ENCODE measurements at places on chromosomes 3 and 15. TPM values are rescaled to one million over a fixed set of nuclear protein-coding genes. Genes with fewer than 3 reads are reported as not detected.
A peak's percentile ranks its signal among the peaks of the same experiment; 100 is the strongest.

DNA sequence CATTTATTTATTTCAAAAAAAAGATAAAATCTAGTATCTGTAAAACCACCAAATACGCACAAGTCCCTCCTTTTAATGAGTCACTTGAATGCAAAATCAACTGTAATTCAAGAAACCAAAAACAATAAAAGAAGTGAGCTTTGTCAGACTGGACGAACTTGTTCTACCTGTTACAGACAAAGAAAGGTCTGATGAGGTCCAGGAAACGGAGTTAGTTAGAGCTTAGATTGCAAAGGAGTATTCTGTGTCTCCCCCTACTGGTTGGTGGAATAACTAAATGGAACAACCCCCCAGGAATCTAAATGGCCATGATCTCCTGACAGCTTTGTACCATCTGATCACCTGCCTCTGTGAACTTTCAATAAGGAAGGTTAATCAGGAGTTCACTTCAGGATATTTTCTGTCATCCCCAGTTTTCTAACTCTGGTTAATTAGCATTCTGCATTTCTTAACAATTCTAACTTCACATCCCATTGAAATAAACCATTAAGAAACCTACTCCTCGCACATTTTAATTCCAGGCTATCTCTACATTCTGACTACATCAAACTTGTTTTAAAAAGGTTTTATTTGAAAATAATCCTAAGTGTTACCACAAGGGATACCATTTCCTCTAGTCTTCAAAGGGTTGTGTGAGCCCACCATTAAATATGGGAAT lies 333.0 kb upstream of the SATB1 start:
- peak; percentile 73 for DNase-seq

DPPA4 gene
- total RNA-seq, result 1.9 TPM

GPR149 gene
- not detected for total RNA-seq

CACNA2D2 gene
- total RNA-seq, result 2.4 TPM

SELENOS gene
- total RNA-seq, result 85.8 TPM

- no peak for DNase-seq
These were observed 14.9 kb downstream of the SPRED1 start for GRCh38 chr15:38267421-38268022.
